Ovary (tissue), 10 donors: ENCODE measurements at places on chromosomes 13 and 19. TPM values are rescaled to one million over a fixed set of nuclear protein-coding genes. Genes with fewer than 3 reads are reported as not detected.

- no peaks in the 10 kb centered on the region for H3K4me1 ChIP-seq
- H3K27me3 ChIP-seq: no peaks in the 10 kb centered on the region
- no peak overlapping the region for H3K4me3 ChIP-seq
Observed at GRCh38 chr13:52975161-52975560, 53.5 kb upstream of the OLFM4 start.

HCN2 gene
- total RNA-seq: not detected

- no peaks in the 10 kb centered on the region for H3K36me3 ChIP-seq
- H3K4me3 ChIP-seq: no peak overlapping the region
- no peak for DNase-seq
- H3K27me3 ChIP-seq: no peaks in the 10 kb centered on the region
- no peaks in the 10 kb centered on the region for H3K4me1 ChIP-seq
- no peak overlapping the region for H3K27ac ChIP-seq
Observed at GRCh38 chr19:2625434-2625833, 77.1 kb downstream of the GNG7 start.

DNA sequence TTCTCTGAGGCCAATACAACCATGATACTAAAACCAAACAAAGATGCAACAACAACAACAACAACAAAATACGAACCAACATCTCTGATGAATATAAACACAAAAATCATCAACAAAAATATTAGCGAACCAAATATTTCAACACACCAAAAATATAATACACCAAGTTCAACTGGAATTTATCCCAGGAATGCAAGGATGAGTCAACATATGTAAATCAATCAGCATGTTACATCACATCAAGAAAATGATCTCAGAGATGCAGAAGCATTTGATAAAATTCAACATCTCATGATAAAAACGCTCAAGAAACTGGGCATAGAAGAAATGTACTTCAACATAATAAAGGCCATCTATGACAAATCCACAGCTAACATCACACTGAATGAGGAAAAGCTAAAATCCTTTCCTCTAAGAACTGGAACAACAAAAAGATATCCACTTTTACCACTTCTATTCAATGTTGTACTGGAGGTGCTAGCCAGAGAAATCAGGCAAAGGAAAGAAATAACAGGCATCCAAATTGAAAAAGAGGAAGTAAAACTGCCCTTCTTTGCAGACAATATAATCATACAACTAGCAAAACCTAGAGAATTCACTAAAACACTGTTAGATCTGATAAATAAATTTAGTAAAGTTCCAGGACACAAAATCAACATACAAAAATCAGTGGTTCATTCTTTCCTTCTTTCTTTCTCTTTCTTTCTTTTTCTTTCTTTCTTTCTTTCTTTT lies 2448.7 kb upstream of the PCDH20 start:
- H3K27ac ChIP-seq: no peak overlapping the region
- no peak for DNase-seq
- no peaks in the 10 kb centered on the region for H3K36me3 ChIP-seq
- H3K4me1 ChIP-seq: no peaks in the 10 kb centered on the region
- H3K27me3 ChIP-seq: no peaks in the 10 kb centered on the region

DNA sequence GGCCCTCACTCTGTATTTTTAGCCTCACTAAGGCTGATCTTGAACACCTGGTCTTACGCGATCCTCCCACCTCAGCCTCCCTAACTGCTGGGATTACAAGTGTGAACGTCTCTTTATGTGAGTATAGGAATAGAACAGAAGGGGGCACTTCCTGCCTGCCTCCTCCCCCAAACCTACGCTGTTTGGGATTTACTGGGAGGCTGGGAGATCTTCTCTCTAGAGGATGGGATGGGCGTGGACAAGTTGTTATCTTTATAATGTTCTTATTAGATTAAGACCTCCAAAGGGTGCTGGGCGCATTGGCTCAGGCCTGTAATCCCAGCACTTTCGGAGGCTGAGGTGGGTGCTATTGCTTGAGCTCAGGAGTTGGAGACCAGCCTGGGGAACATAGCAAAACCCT lies 2.9 kb upstream of the CSNK1G2 start:
- H3K4me3 ChIP-seq: no peak overlapping the region
- H3K4me1 ChIP-seq: peaks cover 10% of the 10 kb centered on the region
- H3K36me3 ChIP-seq: no peaks in the 10 kb centered on the region
- no peak overlapping the region for H3K27ac ChIP-seq
- no peak for DNase-seq
- H3K27me3 ChIP-seq: no peaks in the 10 kb centered on the region

DNA sequence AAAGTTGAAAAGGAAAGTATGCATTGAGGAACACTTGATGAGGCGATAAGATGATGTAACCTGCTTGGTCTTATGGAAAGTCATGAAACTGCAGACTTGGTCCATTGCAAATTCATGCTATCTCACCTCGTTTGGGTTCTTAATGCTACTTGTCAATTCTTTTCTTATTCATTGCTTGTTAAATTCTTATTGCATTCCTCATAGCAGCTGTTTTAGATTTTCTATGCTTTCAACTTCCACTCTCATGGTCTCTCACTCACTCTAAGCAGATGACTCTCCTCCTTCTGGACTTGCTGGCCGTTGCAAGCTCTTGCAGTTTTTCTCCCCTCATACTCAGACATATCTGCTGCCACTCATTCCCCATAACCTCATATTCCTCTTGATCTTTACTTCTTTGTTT lies 67.8 kb upstream of the CSNK1A1L start:
- H3K4me1 ChIP-seq: no peaks in the 10 kb centered on the region
- H3K27me3 ChIP-seq: no peaks in the 10 kb centered on the region
- no peak for DNase-seq

- H3K27ac ChIP-seq: no peak overlapping the region
- no peaks in the 10 kb centered on the region for H3K27me3 ChIP-seq
- DNase-seq: no peak
- no peaks in the 10 kb centered on the region for H3K4me1 ChIP-seq
- H3K4me3 ChIP-seq: no peak overlapping the region
Observed at GRCh38 chr13:112247471-112248405, 128.4 kb upstream of the SPACA7 start.

B3GNT3 gene
- total RNA-seq: 0.37 TPM

- no peaks in the 10 kb centered on the region for H3K4me1 ChIP-seq
- no peaks in the 10 kb centered on the region for H3K27me3 ChIP-seq
- H3K4me3 ChIP-seq: no peak overlapping the region
Observed at GRCh38 chr13:29710511-29710910, 115.0 kb upstream of the SLC7A1 start.
